PC-3 (cell line): ENCODE measurements at places on chromosomes 12 and 14. TPM values are rescaled to one million over a fixed set of nuclear protein-coding genes. Genes with fewer than 3 reads are reported as not detected.
A peak's percentile ranks its signal among the peaks of the same experiment; 100 is the strongest.

DNA sequence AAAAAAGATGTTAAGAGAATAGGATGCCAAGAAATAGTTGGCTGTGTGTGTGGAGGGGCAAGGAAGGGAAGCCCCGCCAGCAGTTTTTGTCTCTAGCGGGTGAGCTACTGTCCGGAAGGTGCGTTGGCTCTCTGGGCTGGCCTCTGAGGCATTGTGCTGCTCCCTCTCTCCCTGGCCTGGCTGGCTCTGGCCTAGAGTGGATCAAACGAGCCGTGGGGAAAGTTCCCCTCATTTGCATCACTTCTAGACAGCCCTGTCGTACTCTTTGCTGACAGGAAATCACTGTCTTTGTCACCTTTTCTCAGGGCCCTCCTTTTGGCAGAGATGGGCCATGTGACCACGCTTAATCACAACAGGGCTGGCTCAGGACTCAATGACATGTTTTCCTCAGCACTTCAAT lies 236.1 kb upstream of the NPAS3 start:
- no peak for DNase-seq

GRCh38 chr12:126384026-126384564 lies 1318.9 kb downstream of the AACS start:
- no peak for DNase-seq

DNA sequence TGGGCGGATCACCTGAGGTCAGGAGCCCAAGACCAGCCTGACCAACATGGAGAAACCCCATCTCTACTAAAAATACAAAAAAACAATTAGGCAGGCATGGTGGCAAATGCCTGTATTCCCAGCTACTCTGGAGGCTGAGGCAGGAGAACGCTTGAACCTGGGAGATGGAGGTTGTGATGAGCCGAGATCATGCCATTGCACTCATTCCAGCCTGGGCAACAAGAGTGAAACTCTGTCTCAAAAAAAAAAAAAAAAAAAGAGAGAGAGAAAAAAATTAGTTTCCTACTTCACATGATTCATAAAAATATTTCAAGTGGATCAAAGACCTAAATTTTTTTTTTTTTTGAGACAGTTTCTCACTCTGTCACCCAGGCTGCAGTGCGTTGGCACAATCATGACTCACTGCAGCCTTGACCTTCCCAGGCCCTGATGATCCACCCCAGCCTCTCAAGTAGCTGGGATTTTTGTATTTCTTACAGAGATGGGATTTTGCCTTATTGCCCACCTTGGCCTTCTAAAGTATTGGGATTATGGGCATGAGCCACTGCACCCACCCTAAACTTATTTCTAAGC lies 24.9 kb downstream of the FCF1 start:
- no peak for DNase-seq

- DNase-seq = no peak
These were observed 52.4 kb upstream of the ESRRB start for GRCh38 chr14:76323331-76324050.

Gene MGP
- total RNA-seq = 0.22 and 2.1 TPM in 2 replicates

Gene SYT1
- 0.12 and 0.51 TPM in 2 replicates for total RNA-seq

GRCh38 chr14:33871394-33871793 lies 79.5 kb downstream of the EGLN3 start:
- DNase-seq = no peak

- DNase-seq = peak; percentile 33
These were observed 80.7 kb downstream of the FOXN3 start for GRCh38 chr14:89336338-89336737.

- no peak for DNase-seq
These were observed 331.1 kb downstream of the GLT1D1 start for GRCh38 chr12:129184127-129184928.

Gene KCNA5
- not detected in 2 replicates for total RNA-seq

Gene MAP3K9
- 13.4 and 14.3 TPM in 2 replicates for total RNA-seq

- no peak for DNase-seq
These were observed 275.9 kb downstream of the EGLN3 start for GRCh38 chr14:33674927-33675326.

- no peak for DNase-seq
These were observed 887.2 kb downstream of the NRXN3 start for GRCh38 chr14:79057333-79057732.

- no peak for DNase-seq
These were observed 26.1 kb upstream of the IFNG start for GRCh38 chr12:68185598-68185997.

DNA sequence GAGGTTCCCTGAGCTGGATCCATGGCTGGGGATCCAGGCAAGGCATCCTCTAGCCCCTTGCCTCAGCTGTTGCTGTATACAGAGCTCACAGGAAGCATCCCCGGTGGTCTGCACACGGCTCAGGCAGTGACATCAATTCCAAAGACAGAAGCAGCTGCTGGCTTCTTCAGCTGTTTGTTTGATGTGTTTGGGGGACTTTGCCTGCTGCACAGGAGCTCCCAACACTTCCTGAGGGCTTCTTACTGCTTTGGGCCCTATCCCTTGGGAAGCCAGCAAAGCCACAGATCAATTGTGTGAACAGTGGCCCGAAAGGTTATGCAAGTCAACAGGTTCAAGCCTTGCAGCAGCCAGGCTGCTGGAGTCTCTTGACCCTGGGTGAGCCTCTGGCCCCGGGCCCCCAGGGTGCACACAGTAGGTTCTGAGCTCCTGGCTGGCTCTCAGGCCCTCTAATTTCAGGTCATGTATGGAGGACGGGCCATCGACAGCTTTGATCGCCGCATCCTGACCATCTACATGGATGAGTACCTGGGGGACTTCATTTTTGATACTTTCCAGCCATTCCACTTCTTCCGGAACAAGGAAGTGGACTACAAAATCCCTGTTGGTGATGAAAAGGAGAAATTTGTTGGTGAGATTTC lies 42.6 kb downstream of the CCDC92 start:
- DNase-seq = no peak

Gene LPAR5
- 2.3 and 4.3 TPM in 2 replicates for total RNA-seq

- no peak for DNase-seq
These were observed 52.0 kb downstream of the PIK3C2G start for GRCh38 chr12:18313306-18313705.

DNA sequence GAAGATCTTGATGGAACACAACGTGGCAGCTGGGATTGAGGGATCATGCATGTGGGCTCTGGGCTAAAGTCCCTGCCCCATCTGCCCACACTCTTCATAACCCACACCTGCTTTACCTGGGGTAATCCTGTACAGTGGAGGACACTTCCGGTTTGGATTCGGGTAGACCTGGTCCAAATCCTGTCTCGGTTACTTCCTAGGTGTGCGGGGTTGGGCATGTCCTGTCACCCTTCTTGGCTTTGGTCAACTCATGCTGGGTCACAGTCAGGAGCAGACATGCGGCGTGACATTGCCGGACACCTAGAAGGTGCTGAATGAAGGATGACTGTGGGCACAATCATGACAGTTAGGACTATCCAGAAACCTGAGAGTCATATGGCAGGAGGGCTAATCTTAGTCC lies 30.7 kb upstream of the WSCD2 start:
- no peak for DNase-seq

Gene BATF
- total RNA-seq = not detected in 2 replicates

Gene RD3L
- total RNA-seq = not detected in 2 replicates

Gene TAS2R20
- 0.11 and 0.46 TPM in 2 replicates for total RNA-seq

GRCh38 chr14:90936757-90937440 lies 120.7 kb upstream of the TTC7B start:
- DNase-seq = no peak

- no peak for DNase-seq
These were observed 103.6 kb upstream of the CCND2 start for GRCh38 chr12:4169959-4170358.

- no peak for DNase-seq
These were observed 17.3 kb upstream of the RFLNA start for GRCh38 chr12:124277394-124278241.

DNA sequence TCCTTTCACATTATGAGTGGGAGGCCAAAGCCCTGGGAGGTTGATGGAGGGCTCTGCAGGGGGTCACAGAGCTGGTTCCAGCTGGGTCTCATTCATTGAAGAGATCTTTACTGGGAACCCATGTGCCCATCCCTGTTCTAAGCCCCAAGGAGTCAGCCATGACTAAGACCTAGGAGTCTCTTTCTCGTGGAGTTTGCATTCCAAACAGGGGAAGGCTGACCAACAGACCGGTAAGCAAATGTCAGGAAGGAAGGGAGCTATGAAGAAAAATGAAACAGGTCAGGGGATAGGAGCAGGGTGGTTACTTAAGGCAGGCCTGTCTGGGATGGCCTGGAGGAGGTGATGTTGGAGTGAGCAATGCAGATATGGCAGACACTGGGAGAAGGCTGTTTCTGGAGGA lies 31.5 kb downstream of the SYNDIG1L start:
- no peak for DNase-seq

Gene SLC8A3
- not detected in 2 replicates for total RNA-seq

Gene SLC2A13
- 3.2 and 3.4 TPM in 2 replicates for total RNA-seq

- peak; percentile 63 for DNase-seq
These were observed 46.9 kb upstream of the CAND1 start for GRCh38 chr12:67222302-67222701.

Gene AMDHD1
- total RNA-seq = 0.80 and 1.5 TPM in 2 replicates

Gene IQSEC3
- 0.11 TPM in 1 of 2 replicates, not detected in the other for total RNA-seq

GRCh38 chr12:99521664-99522063 lies 125.9 kb upstream of the GARIN6 start:
- DNase-seq = no peak

Gene RHOJ
- not detected in 2 replicates for total RNA-seq

Gene NOVA1
- total RNA-seq = 1.1 and 3.1 TPM in 2 replicates

Gene STAC3
- 1.4 and 1.8 TPM in 2 replicates for total RNA-seq

DNA sequence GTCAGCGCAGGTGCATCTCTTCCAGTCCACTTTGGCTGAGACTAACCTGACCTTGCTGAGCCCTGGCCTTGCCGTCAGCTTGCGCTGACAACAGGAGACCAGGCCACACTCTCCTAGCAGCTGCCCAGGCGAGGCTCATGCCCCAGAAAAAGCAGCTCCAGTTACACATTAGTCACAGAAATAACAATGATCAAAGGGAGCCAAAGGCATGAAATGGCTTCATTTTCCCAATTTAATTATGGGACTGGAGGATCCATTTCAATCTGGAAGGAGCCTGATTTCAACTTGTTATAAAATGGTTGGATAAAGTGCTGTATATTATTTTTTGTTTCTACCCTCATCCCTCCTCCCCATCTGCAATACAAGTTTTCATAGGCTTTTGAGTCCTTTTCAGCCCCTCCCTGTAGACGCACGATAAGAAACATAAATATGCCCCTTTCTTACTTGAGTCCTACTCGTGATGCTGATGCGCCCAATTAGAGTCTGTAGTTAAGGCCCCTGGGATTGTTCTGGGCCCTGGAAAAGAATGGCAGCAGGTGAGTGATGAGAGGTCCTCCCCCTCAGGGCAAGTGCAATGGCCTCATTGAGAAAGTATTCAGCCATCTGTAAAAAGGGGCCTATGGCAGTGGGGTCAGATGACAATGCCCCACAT lies 376.0 kb downstream of the C12orf75 start:
- DNase-seq = peak; percentile 66

DNA sequence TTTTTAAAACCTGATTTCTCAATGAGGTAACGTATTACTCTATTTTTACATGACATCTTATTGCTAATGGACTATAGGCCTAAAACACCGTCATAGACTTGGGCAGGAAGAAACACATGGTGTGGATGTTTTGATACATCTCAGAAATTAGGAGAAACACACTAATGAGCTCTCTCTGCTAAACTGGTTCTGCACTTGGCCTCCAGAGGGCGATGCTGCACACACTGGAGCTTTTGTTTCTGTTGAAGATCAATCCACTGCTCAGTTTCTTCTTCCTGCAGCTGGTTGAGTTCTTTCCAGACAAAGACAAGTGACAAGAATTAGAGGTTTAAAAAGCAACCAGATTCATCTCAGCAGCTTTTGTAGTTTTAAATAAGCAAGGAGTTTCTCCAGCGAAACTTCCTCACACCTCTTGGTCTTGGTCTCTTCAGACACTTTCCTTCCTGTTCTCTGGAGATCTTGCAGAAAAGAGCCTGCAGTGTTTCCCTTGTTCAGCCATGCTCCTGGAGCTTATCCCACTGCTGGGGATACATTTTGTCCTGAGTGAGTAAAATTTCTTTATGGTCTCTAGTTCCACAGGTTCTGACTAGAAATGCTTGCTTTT lies 178.5 kb upstream of the OR4E1 start:
- DNase-seq = peak; percentile 51

Gene GPRC5D
- not detected in 2 replicates for total RNA-seq

DNA sequence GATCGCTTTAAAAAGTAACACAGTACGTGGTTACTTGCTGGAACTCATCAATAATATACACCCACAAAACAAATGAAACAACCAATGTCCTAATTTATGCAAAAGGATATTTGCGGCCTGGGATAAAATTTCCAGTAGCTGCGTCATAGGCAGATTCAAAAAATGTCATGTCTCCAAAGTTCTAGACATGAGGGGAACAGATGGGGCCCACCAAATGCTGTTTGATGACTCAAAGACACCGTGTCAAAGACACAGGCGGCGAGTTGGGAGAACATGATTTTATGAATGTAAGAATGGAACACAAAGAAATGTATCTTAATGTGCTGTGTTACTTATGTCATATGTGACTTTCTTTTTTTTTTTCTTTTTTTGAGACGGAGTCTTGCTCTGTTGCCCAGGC lies 34.3 kb upstream of the NCOR2 start:
- no peak for DNase-seq

DNA sequence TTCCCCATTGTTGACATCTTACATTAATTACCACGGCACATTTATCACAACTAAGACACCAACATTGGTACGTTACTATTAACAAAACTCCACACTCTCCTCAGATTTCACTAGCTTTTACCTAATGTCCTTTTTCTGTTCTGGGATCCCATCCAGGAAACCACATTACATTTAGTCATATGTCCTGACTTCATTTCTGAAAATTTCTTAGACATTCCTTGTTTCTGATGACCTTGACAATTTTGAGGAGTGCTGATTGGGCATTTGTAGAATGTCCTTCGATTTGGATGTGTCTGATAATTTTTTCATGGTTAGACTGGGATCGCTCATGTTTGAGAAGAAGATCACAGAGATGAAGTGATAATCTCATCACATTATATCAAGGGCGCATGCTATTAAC lies 34.6 kb upstream of the ACSM4 start:
- peak; percentile 2 for DNase-seq

Gene KRT78
- 0.12 and 0.15 TPM in 2 replicates for total RNA-seq

- peak; percentile 78 for DNase-seq
These were observed 39.8 kb upstream of the GPR68 start for GRCh38 chr14:91284146-91284790.

- DNase-seq = no peak
These were observed 188.7 kb downstream of the RPAP3 start for GRCh38 chr12:47517122-47517521.

DNA sequence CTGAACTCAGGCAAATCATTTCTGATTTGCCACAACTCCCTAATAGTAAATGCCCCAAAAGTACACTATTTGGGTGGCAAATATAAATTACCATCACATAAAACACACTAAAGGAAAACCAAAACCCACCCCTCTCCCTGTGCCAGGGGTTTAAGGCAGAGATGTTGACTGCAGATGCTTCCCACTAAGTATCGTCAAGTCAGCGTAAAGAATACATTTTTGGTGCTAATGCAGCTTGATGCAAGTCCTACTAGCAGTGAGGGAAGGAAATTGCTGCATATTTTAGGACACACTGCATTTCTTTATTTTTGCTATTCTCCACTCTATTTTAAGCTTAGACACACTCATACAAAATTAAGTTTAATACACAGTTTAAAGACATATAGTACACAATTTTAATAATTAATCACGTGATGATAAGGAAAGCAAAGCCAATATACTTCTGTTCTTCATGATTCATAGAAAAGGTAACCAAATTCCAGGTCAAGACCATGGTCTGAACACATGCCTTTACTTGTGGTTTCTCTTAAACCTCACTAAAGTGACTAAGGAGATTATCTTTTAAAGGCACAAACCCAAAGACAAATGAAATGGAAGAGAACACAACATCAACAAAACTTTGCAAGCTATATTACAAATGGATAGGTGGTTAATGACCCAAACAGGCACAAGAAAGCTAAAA lies 162.2 kb downstream of the STXBP6 start:
- no peak for DNase-seq

- DNase-seq = no peak
These were observed 8.2 kb downstream of the DMAC2L start for GRCh38 chr14:50320283-50320682.
